ENCODE measurements at places on chromosomes 5 and 9. TPM values are rescaled to one million over a fixed set of nuclear protein-coding genes. Genes with fewer than 3 reads are reported as not detected.

Gene SHOC1
- 0.05 TPM for polyA plus RNA-seq

GRCh38 chr5:179533907-179534306 is 16.4 kb upstream of the RUFY1 start:
- no peak for DNase-seq

Gene PCDHA13
- not detected for polyA plus RNA-seq

Gene FOXD4
- polyA plus RNA-seq = 1.3 TPM

DNA sequence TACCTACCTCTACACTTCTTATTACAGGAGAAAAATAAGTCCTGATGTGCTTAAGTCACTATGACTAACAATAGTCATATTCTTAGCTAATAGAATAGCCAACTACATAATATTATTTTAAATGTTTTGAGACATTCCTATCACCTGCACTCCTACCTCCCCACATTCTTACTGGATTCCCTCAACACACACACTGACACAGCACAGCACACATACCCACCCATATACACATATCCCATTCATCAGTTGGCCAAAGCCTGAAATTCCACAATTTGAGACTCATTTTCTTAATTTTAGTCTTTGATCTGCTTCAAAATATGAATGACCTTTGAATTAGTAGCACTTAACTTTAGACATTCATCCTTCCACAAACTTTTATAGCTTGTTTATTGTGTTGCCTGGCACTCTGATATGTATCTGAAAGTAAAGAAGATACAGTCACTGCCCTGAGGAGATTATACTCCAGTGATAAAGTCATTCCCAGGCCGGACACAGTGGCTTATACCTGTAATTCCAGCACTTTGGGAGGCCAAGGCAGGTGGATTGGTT is 168.3 kb upstream of the RASA1 start:
- no peak for DNase-seq

DNA sequence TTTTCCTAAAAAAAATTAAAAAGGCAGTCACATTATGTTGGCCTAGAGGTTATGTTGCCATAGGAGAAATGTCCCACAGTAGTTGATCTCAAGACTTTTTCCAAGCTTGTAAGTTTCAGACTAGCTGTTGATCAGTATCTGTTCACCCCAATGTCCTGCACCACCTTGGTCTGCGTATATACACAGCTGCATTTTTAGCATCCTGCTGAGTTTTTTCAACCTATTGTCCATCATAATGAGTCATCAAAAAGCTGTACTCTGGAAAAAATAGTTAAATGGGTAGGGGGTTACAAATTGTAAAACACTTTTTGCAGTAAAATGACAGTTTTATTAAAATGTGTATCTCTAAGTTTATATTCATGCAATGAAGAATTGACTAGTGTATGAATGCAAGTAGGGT is 53.2 kb upstream of the TMEM171 start:
- no peak for DNase-seq

DNA sequence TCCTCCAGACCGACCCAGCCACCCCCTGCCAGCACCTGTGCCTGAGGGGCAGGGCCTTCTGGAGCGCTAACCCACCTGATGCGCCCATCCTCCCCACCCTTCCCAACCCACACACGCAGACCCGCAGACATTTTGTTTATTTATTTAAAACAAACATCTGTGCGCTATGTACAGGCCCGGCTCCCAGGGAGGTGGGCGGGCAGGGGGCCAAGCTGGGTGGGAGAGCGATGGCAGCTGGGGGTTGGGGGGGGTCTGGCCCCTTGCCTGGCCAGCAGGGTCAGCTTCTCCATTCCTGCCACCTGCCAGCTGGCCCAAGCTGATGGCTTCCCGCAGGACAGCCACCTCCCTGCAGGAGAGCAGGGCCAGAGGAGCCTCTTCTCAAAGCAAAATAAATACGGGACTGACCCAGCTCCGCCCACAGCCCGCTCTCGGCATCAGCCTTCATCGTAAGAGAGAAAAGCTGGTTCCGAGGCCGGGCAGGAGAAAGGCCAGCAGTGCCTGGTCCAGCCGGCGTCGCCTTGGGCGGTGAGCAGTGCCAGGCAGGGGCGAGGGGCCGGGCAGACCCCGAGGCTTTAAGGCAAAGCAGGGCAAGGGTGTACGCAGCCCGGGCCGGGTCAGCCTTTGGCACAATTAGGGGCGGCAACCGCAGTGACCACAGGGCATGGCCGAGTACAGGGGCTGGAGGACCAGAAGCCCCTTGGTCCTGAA is 10.9 kb upstream of the CLIC3 start:
- DNase-seq = peak; percentile 57

DNA sequence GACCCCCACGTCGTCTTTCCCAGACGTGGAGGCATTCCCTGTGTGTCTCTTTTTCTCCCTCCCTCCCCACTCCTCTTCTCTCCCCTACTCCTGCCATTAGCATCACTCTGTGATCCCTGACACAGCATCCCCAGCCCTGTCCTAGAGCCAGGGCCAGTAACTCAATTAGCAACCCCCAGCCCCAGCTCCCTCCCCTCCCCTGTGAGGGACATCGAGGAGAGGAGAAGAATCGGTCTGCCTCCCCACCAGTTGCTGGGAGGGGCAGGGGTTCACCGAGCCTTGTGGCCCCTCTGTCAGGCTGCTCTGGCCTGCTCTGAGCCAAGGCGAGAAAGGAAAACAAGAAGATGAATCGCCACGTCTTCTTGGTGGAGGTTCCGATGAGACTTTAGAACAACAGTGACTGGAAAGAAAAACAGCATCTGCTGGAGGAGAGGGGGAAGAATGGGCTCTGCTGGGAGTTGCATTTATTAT is 123.1 kb downstream of the PAPPA start:
- peak; percentile 11 for DNase-seq

DNA sequence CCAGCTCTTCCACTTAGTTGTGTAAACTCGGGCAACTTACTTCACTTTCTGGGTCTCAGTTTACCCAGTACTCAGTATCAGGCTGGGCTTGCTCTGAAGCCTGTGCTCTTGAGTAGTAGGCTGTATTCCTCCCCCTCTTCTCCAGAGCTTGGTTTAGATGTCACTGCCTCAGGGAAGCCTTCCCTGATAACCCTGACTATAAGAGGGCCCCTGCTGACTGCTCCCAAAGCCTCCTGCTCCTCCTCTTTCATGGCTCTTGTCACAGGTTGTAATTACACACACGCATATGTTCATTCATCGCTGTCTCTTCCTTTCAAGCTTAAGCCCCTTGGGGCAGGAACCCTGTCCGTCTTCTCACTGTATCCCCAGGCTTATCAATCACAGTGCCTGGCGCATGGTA is 140.2 kb downstream of the RGS3 start:
- DNase-seq = no peak

Gene FBXL7
- polyA plus RNA-seq = 19.0 TPM

GRCh38 chr9:136947955-136948510 is 3.0 kb downstream of the C8G start:
- DNase-seq = peak; percentile 59

- DNase-seq = peak; percentile 78
Observed at GRCh38 chr5:157575381-157576020, at the start of gene ADAM19. Gene ADAM19 (minus strand): TSS chr5:157575775. CDS start chr5:157575696, 79 bp downstream.

Gene SPATA31C1
- 0.14 TPM for polyA plus RNA-seq

DNA sequence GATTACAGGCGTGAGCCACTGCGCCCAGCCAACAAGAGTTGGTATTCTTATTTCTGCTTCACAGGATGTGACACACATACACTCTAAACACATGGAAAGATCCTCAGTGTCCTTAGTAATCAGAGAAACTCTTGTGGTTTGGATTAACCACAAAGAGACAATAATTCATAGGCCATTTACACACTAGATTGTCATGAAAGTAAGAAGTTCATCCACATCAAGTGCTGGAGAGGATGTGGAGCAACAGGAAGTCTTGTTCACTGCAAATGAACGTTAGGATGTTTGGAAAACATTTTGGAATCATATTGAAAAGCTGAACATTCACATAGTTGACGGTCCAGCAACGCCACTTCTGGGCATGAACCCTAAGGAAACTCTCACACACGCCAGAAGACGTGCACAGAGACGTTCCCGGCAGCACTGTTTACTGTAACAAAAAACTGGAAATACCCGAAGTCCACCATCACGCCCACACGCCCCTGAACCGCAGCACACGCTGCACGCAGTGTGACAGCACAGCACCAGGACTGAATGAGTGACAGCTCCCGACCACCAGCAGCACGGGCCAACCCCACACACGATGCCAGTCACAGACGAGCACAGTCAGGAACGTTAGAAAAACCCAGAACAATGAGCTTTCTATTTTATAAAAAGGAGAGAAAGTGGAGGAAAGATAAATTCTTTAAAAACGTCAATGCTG is 87.6 kb downstream of the COL23A1 start:
- DNase-seq = no peak

GRCh38 chr5:107936515-107936914 is 265.8 kb upstream of the EFNA5 start:
- no peak for DNase-seq

GRCh38 chr5:122967085-122967484 is 69.4 kb downstream of the PPIC start:
- no peak for DNase-seq

Gene CPLANE1
- polyA plus RNA-seq = 15.7 TPM

Gene DOCK2
- polyA plus RNA-seq = 3.6 TPM

Gene ABITRAM
- polyA plus RNA-seq = 12.7 TPM

DNA sequence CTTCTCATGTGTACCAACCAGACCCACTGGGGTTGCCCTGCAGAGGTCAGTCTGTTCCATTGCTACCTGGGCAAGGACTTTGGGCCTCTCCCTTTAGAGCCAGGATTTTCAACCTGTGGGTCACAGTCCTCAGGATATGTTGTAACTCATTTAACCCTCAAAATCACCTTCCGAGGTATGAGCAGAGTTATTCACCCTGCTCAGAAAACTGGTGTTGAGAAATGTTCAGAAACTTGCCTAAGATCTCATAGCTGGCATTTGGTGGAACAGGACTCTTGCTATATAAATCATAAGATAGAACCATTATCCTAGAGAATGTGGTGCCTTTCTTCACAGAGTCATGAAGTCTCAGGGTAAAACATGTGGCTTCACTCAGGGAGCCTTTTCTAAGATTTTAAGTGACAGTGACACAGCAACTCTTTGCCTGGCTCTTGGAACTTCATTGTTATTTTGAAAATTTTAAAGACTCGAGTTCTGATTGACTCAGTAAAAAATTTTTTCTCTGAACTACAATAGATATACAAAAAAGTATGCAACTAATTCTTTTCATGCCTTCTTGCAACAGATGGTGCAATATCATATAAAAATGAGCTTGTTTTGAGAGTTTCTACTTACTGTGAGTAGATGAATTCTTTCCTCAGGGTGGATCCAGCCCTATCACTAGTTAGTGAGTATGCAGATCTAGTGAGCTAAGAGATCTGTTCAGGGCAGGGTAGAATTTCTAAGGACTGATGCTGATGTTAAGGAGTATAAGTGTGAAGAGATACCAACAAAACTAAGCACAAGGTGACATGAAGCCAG is 29.5 kb downstream of the CAST start:
- DNase-seq = no peak

GRCh38 chr9:134175808-134176598 is 11.6 kb upstream of the RNU6ATAC start:
- DNase-seq = no peak

Gene MPDZ
- polyA plus RNA-seq = 39.5 TPM

GRCh38 chr9:135606885-135607259 is 32.5 kb downstream of the GLT6D1 start:
- DNase-seq = no peak

DNA sequence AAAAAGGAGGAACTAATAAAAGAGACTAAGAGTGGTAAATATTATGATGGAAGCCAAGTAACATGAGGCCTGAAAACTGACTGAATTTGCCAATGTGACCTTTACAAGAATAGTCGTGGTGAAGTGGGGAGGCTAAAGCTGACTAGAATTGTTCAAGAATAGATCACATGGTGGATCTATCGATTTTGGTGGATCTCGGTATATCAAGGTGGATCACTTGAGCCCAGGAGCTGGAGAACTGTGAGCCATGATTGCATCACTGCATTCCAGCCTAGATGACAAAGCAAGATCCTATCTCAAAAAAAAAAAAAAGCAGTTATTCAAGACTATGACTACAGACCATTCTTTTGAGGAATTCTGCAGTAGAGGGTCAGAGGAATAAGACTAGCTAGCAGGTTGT is 15.1 kb downstream of the ERMP1 start:
- DNase-seq = no peak

- no peak for DNase-seq
Observed at GRCh38 chr9:20016611-20017010, 227.8 kb upstream of the SLC24A2 start.

DNA sequence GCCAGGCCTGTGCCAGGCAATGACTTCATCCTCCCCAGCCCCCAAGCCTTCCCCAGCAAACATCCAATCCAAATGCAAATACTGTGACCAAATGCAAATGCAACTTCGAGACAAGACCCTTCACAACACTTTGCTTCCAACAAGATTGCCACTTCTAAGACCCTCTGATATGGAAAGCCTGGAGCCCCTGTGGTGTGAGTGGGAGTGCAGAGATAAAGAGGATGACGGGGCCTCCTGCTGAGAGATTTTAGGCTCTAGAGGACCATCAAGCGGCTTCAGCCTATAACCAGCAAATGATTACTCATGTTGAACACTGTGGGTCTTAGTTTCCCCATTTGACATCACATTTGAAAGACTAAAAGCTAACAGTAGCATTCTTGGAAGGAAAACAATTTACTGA is 46.6 kb upstream of the GABRP start:
- no peak for DNase-seq

DNA sequence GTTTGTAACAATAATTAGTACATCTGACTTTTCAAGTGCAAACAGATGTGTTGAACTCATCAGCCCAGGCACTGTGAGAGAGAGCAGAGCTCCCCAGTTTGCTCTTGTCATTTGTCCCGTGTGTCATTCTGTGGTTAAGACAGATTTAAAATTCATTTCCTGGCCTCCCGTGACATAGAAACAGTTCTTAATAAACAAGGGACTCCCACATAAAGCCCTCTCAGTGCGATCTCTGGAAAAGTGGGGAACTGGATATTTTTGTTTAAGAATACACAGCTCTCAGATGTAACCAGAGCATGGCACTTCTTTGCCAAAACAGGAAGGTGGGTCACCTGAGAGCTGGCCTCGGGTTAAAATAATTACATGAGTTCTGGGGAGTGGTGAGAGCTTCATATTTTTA is 58.6 kb downstream of the PRKACG start:
- DNase-seq = peak; percentile 23

Gene LHX6
- 5.8 TPM for polyA plus RNA-seq

Gene SPOCK1
- polyA plus RNA-seq = 5.8 TPM

DNA sequence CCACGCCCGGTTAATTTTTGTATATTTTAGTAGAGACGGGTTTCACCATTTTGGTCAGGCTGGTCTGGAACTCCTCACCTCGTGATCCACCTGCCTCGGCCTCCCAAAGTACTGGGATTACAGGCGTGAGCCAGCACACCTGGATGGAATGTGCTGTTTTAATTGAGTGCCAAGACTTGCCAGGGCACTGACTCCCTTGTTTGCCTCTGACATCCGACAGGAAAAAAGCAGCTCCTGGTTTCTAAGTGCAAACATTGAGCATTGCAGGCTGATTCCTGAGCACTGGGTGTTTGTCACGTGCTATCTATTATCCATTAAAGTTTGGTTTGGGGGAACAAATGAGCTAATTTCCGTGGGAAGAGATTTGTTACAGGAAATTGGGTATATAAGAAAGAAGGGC is 70.6 kb upstream of the CKMT2 start:
- DNase-seq = no peak

- peak; percentile 6 for DNase-seq
Observed at GRCh38 chr5:18553269-18553668, 919.0 kb downstream of the TAF11L14 start.

GRCh38 chr9:90815944-90816357 is 14.3 kb downstream of the SYK start:
- no peak for DNase-seq

GRCh38 chr5:2806176-2806575 is 54.7 kb upstream of the IRX2 start:
- no peak for DNase-seq
